Melanocyte of skin (primary cell): ENCODE measurements at places on chromosomes 5 and 9. TPM values are rescaled to one million over a fixed set of nuclear protein-coding genes. Genes with fewer than 3 reads are reported as not detected.

AQP3 gene
- 0.77 TPM in 1 of 2 replicates, not detected in the other for total RNA-seq

SOX30 gene
- not detected in 2 replicates for total RNA-seq

LCN15 gene
- total RNA-seq, result under 0.01 TPM in 1 of 2 replicates, not detected in the other

ZDHHC11B gene
- 0.31 TPM in 1 of 2 replicates, not detected in the other for total RNA-seq

SPINK13 gene
- total RNA-seq, result not detected in 2 replicates

PCDHGB3 gene
- 0.69 and 5.1 TPM in 2 replicates for total RNA-seq

TMEM174 gene
- not detected in 2 replicates for total RNA-seq

ZNF354C gene
- total RNA-seq, result 3.4 and 8.0 TPM in 2 replicates

GFPT2 gene
- 1.7 and 3.1 TPM in 2 replicates for total RNA-seq

IL31RA gene
- not detected in 2 replicates for total RNA-seq

CDC14B gene
- total RNA-seq, result 10.3 and 22.2 TPM in 2 replicates

SLC6A3 gene
- not detected in 2 replicates for total RNA-seq

CDC25C gene
- total RNA-seq, result 3.3 and 6.9 TPM in 2 replicates

KLHL3 gene
- total RNA-seq, result 2.2 and 5.5 TPM in 2 replicates

SGCD gene
- total RNA-seq, result 116 and 222 TPM in 2 replicates

PKD2L2 gene
- total RNA-seq, result under 0.01 TPM in 1 of 2 replicates, not detected in the other

SUSD3 gene
- total RNA-seq, result 0.69 and 3.3 TPM in 2 replicates

RELL2 gene
- total RNA-seq, result 4.8 and 6.9 TPM in 2 replicates

ELAVL2 gene
- total RNA-seq, result not detected in 2 replicates

COL5A1 gene
- total RNA-seq, result 0.69 and 9.1 TPM in 2 replicates

PRR16 gene
- total RNA-seq, result 0.62 and 0.67 TPM in 2 replicates

SMC5 gene
- 11.7 and 20.7 TPM in 2 replicates for total RNA-seq

C7 gene
- not detected in 2 replicates for total RNA-seq

PCDHB13 gene
- total RNA-seq, result under 0.01 TPM in 2 replicates

PCDHB6 gene
- not detected in 2 replicates for total RNA-seq

GMCL2 gene
- total RNA-seq, result not detected in 2 replicates

SLC6A19 gene
- total RNA-seq, result not detected in 2 replicates

OR13C9 gene
- not detected in 2 replicates for total RNA-seq

RNF183 gene
- total RNA-seq, result not detected in 2 replicates

SLC46A2 gene
- total RNA-seq, result not detected in 2 replicates

CYSRT1 gene
- 0.31 and 0.67 TPM in 2 replicates for total RNA-seq

SPATA31D4 gene
- not detected in 2 replicates for total RNA-seq

GALNT12 gene
- total RNA-seq, result 2.9 and 3.8 TPM in 2 replicates

GGTA1 gene
- not detected in 2 replicates for total RNA-seq

PCDHA5 gene
- under 0.01 TPM in 2 replicates for total RNA-seq

CA9 gene
- total RNA-seq, result 0.62 TPM in 1 of 2 replicates, not detected in the other

NUTM2F gene
- total RNA-seq, result not detected in 2 replicates

SAPCD2 gene
- 8.0 and 12.0 TPM in 2 replicates for total RNA-seq

TPPP gene
- 1.2 and 1.7 TPM in 2 replicates for total RNA-seq
